B cell (primary cell): ENCODE measurements at places on chromosomes 3 and 15. TPM values are rescaled to one million over a fixed set of nuclear protein-coding genes. Genes with fewer than 3 reads are reported as not detected.

ZIC1 gene
- not detected in 2 replicates for total RNA-seq

KLF15 gene
- total RNA-seq: 0.83 and 2.2 TPM in 2 replicates

CDC25A gene
- total RNA-seq: 0.07 and 0.53 TPM in 2 replicates

SLC2A2 gene
- not detected in 2 replicates for total RNA-seq

CHRNA5 gene
- total RNA-seq: 1.2 and 2.0 TPM in 2 replicates

SEMA6D gene
- total RNA-seq: not detected in 2 replicates

NANOGP8 gene
- total RNA-seq: not detected in 2 replicates
